ENCODE measurements at places on chromosomes 2 and 18. TPM values are rescaled to one million over a fixed set of nuclear protein-coding genes. Genes with fewer than 3 reads are reported as not detected.
A peak's percentile ranks its signal among the peaks of the same experiment; 100 is the strongest.

- no peaks in the 10 kb centered on the region for H3K27me3 ChIP-seq
- H3K36me3 ChIP-seq = no peaks in the 10 kb centered on the region
- no peak overlapping the region for H3K27ac ChIP-seq
- H3K4me1 ChIP-seq = no peaks in the 10 kb centered on the region
- DNase-seq = no peak
- no peak overlapping the region for H3K4me3 ChIP-seq
These were observed 657.1 kb upstream of the SOX11 start for GRCh38 chr2:5035057-5035488.

DNA sequence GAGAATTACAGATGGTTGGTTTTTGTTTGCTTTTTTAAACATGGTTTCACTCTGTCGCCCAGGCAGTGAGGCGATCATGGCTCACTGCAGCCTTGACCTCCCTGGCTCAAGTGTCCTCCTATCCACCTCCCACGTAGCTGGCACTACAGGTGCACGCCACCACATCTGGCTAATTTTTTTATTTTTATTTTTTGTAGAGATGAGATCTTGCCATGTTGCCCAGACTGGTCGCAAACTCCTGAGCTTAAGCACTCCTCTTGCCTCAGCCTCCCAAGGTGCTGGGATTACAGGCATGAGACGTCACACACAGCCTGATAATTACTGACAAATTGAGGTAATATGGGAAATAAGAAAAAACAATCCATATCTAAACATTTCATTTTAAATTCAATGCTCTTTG, 110.5 kb upstream of the ZSWIM2 start:
- H3K4me1 ChIP-seq = no peaks in the 10 kb centered on the region
- H3K27me3 ChIP-seq = no peaks in the 10 kb centered on the region
- no peak overlapping the region for H3K4me3 ChIP-seq

Gene NEU4
- not detected for total RNA-seq

DNA sequence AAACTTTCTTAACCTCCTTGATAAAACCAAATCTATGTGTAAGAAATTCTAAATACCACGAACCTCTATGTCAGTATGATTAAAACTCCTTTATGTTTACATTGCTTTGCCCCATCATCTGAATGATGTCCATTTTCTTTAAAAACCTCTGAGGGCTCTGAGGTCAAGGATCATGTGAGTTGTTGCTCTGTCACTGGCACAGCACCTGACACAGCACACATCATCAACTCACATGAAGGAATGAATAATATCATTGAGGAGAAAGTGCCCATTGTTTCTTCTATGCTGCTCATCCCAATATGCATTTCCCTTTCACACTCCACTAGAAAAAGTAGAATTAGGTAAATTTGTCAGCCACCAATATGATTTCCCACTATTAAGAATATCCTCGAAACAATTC, 1178.7 kb upstream of the NRXN1 start:
- no peaks in the 10 kb centered on the region for H3K27me3 ChIP-seq
- no peaks in the 10 kb centered on the region for H3K36me3 ChIP-seq
- DNase-seq = no peak
- no peak overlapping the region for H3K27ac ChIP-seq

- H3K27ac ChIP-seq = no peak overlapping the region
- H3K36me3 ChIP-seq = no peaks in the 10 kb centered on the region
- peaks cover 4% of the 10 kb centered on the region for H3K27me3 ChIP-seq
- peaks cover 27% of the 10 kb centered on the region for H3K4me1 ChIP-seq
- no peak overlapping the region for H3K4me3 ChIP-seq
These were observed 156.8 kb downstream of the CTIF start for GRCh38 chr18:48695671-48696070.

- no peaks in the 10 kb centered on the region for H3K27me3 ChIP-seq
- H3K27ac ChIP-seq = no peak overlapping the region
- no peak for DNase-seq
- H3K4me3 ChIP-seq = no peak overlapping the region
These were observed 55.9 kb downstream of the FEZ2 start for GRCh38 chr2:36541891-36542595.

DNA sequence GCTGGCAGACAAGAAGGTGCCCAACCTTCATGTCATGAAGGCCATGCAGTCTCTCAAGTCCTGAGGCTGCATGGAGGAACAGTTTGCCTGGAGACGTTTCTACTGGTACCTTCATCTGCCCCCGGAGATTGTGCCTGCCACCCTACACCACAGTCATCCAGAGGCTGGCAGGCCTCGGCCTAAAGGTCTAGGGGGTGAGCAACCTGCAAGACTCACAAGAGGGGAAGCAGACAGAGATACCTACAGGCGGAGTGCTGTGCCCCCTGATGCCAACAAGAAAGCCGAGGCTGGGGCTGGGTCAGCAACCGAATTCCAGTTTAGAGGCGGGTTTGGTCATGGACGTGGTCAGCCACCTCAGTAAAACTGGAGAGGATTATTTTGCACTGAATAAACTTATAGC, 12.0 kb upstream of the SERTAD2 start:
- no peak for DNase-seq
- peaks cover 8% of the 10 kb centered on the region for H3K36me3 ChIP-seq
- peaks cover 25% of the 10 kb centered on the region for H3K4me1 ChIP-seq

Gene KRTCAP3
- total RNA-seq = 4.5 TPM

GRCh38 chr2:62099523-62100175, 96.3 kb upstream of the B3GNT2 start:
- no peak for DNase-seq
- no peak overlapping the region for H3K27ac ChIP-seq
- no peaks in the 10 kb centered on the region for H3K36me3 ChIP-seq
- no peaks in the 10 kb centered on the region for H3K4me1 ChIP-seq
- no peaks in the 10 kb centered on the region for H3K27me3 ChIP-seq
- no peak overlapping the region for H3K4me3 ChIP-seq

GRCh38 chr18:41756141-41756540, 198.9 kb upstream of the PIK3C3 start:
- H3K27ac ChIP-seq = no peak overlapping the region
- H3K36me3 ChIP-seq = no peaks in the 10 kb centered on the region
- no peaks in the 10 kb centered on the region for H3K27me3 ChIP-seq
- H3K4me1 ChIP-seq = no peaks in the 10 kb centered on the region

- no peak overlapping the region for H3K27ac ChIP-seq
- peaks cover 13% of the 10 kb centered on the region for H3K4me1 ChIP-seq
- H3K36me3 ChIP-seq = peaks cover 3% of the 10 kb centered on the region
- H3K27me3 ChIP-seq = no peaks in the 10 kb centered on the region
These were observed 28.7 kb downstream of the GAD1 start for GRCh38 chr2:170845343-170845742.

Gene ZNF892
- 3.9 TPM for total RNA-seq

- no peaks in the 10 kb centered on the region for H3K27me3 ChIP-seq
- no peak overlapping the region for H3K4me3 ChIP-seq
- H3K36me3 ChIP-seq = peaks cover 8% of the 10 kb centered on the region
- no peak for DNase-seq
- peaks cover 21% of the 10 kb centered on the region for H3K4me1 ChIP-seq
- H3K27ac ChIP-seq = no peak overlapping the region
These were observed 7.4 kb downstream of the HDAC4 start for GRCh38 chr2:239393388-239393940.

DNA sequence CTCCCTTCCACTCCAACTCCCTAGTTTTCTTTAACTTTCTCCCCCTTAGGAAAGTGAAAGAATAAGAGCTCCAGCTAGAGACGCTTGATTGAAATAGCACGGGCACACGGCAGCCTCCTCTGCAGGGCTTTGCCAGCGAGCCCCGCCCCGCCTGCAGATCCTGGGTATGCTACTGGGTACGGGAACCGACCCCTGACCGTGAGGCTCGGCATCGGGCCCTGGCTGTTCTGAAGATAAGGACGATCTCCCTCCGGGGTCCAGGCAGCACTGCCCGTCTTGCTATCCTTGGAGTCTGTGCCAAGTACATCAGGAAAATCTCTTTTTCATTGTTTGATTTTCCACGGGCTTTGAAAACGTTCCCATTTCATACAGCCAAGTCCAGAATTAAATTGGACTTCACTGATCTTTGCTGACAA, 284.5 kb downstream of the MTX2 start:
- DNase-seq = no peak
- no peaks in the 10 kb centered on the region for H3K36me3 ChIP-seq
- no peak overlapping the region for H3K27ac ChIP-seq
- H3K4me3 ChIP-seq = peak overlapping the region; percentile 59
- peaks cover 13% of the 10 kb centered on the region for H3K4me1 ChIP-seq

GRCh38 chr18:21831413-21831831, 90.8 kb downstream of the MIB1 start:
- H3K36me3 ChIP-seq = peaks cover 9% of the 10 kb centered on the region
- no peaks in the 10 kb centered on the region for H3K27me3 ChIP-seq
- DNase-seq = no peak
- H3K4me3 ChIP-seq = no peak overlapping the region

Gene SLC66A2
- 23.4 TPM for total RNA-seq

Gene DYSF
- 7.3 TPM for total RNA-seq

- no peaks in the 10 kb centered on the region for H3K27me3 ChIP-seq
- peaks cover 52% of the 10 kb centered on the region for H3K36me3 ChIP-seq
- peak overlapping the region; percentile 49 for H3K27ac ChIP-seq
These were observed 88.5 kb upstream of the EMILIN2 start for GRCh38 chr18:2758309-2758708.

- no peaks in the 10 kb centered on the region for H3K4me1 ChIP-seq
- no peak overlapping the region for H3K4me3 ChIP-seq
- no peaks in the 10 kb centered on the region for H3K27me3 ChIP-seq
- no peak overlapping the region for H3K27ac ChIP-seq
These were observed 89.3 kb downstream of the ARMC9 start for GRCh38 chr2:231287696-231288095.

DNA sequence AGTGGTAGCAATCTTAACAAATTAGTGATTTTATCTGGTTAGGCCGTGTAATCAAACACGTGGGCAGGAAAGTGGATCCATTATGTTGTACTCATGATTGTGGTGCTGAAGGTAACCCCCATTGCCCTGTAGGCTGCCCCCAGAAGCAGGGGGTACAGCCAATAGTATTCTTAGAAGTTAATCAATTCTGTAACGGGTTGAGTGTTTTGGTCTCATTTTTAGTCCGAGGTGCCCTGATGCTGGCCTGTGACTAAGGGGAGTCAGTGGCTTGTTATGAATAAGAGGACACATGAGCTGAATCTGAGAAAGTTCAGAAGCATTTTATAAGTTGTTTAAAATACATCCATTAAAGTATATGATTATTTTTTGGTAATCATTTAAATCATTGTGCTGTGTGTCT, 8.6 kb downstream of the EPAS1 start:
- H3K27me3 ChIP-seq = peaks cover 43% of the 10 kb centered on the region
- DNase-seq = no peak
- no peak overlapping the region for H3K4me3 ChIP-seq
- peaks cover 7% of the 10 kb centered on the region for H3K36me3 ChIP-seq
- peaks cover 34% of the 10 kb centered on the region for H3K4me1 ChIP-seq

GRCh38 chr2:218386505-218387368, 4.7 kb downstream of the SLC11A1 start:
- no peak overlapping the region for H3K4me3 ChIP-seq
- no peak for DNase-seq
- H3K4me1 ChIP-seq = no peaks in the 10 kb centered on the region
- no peak overlapping the region for H3K27ac ChIP-seq
- peaks cover 9% of the 10 kb centered on the region for H3K27me3 ChIP-seq

DNA sequence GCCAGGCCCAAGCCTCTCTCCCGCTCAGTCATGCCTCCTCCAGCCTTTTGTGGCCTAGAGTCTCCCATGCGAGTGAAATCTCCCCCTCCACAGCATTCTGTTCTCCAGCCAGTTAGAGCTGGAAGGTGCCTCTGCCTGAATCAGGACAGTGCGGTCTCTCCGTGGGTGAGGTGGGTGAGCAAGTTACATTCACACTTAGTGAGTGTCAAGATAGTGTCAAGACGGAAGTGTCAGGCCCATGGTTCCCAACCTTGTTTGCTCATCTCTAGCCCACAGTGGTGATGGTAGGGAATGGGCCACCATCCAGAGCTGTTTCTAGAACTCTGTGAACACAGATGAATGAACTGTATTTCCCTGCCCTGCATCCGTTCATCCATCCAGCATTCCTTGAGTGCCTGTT, 59.5 kb downstream of the LPIN1 start:
- H3K4me3 ChIP-seq = no peak overlapping the region
- DNase-seq = peak; percentile 26
- H3K27ac ChIP-seq = no peak overlapping the region
- peaks cover 56% of the 10 kb centered on the region for H3K36me3 ChIP-seq

Gene SLC40A1
- total RNA-seq = 0.47 TPM

DNA sequence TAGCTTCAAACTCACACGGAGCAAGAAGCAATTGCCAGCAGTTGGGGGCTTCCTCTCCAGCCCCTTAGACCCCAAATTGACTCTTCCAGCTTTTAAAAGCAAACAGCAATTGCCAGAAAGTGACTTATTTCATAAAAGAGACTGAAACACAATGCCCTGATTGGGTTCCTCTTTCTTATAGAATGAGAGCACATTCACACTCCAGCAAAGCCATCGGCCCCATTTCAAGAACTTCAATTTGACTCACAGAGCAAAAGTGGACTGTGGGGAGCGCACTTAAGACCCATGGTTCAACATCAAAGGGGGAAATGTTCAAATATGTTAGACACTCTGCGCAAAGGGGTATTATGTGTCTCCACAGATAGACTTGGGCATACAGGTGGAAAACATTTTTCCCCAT, 484.7 kb downstream of the BCL11A start:
- no peak for DNase-seq
- H3K27me3 ChIP-seq = no peaks in the 10 kb centered on the region
- no peak overlapping the region for H3K27ac ChIP-seq
- H3K4me1 ChIP-seq = no peaks in the 10 kb centered on the region
- H3K4me3 ChIP-seq = no peak overlapping the region
- no peaks in the 10 kb centered on the region for H3K36me3 ChIP-seq

Gene CD207
- total RNA-seq = not detected

Gene TMEM247
- total RNA-seq = not detected

DNA sequence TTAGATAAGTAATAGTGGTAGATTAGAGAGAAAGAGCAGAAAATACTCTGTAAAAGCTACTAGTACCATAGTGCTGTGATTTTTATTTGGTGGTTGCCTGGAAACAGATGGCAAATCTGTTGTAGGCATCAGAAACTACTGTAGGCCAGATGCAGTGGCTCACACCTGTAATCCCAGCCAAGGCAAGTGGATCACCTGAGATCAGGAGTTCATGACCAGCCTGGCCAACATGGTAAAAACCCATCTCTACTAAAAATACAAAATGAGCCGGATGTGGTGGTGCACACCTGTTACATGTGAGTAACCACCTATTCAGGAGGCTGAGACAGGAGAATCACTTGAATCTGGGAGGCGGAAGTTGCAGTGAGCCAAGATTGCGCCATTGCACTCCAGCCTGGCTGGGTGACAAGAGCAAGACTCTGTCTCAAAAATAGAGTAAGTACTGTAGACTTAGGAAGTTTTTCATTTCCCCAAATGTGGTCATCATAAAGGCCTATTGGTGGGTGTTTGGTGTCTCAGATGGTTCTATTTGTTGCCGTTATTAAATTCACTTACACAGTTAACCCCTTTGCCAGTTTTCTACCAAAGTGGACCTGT, 79.6 kb downstream of the SPTBN1 start:
- H3K4me3 ChIP-seq = no peak overlapping the region
- no peaks in the 10 kb centered on the region for H3K36me3 ChIP-seq
- peaks cover under 1% of the 10 kb centered on the region for H3K4me1 ChIP-seq
- no peak overlapping the region for H3K27ac ChIP-seq
- peaks cover 20% of the 10 kb centered on the region for H3K27me3 ChIP-seq

Gene PDCD1
- 2.2 TPM for total RNA-seq
